T1000 (cell line): ENCODE measurements at places on chromosomes 3 and 15.

DNA sequence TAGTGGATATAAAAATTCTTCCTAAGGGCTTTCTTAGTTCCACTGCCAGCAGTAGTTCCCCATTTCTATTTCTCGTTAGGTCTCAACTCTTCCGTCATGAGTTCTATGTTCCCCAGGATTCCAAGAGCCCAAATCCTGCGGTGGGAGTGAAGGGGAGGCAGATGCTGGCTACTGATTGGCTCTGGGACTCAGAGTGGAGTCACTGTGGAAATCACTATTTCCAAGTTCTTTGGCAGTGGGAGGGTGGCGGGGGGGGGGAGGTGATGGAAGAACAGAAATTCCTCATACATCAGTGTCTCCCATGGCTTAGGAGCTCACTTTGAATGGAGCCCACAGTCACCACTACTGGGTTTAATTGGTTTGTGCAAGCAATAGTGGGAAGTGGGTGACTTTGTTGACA is 5.6 kb downstream of the CCR1 start:
- no peak for DNase-seq

GRCh38 chr3:5285439-5285838 is 97.9 kb downstream of the EDEM1 start:
- DNase-seq = no peak

DNA sequence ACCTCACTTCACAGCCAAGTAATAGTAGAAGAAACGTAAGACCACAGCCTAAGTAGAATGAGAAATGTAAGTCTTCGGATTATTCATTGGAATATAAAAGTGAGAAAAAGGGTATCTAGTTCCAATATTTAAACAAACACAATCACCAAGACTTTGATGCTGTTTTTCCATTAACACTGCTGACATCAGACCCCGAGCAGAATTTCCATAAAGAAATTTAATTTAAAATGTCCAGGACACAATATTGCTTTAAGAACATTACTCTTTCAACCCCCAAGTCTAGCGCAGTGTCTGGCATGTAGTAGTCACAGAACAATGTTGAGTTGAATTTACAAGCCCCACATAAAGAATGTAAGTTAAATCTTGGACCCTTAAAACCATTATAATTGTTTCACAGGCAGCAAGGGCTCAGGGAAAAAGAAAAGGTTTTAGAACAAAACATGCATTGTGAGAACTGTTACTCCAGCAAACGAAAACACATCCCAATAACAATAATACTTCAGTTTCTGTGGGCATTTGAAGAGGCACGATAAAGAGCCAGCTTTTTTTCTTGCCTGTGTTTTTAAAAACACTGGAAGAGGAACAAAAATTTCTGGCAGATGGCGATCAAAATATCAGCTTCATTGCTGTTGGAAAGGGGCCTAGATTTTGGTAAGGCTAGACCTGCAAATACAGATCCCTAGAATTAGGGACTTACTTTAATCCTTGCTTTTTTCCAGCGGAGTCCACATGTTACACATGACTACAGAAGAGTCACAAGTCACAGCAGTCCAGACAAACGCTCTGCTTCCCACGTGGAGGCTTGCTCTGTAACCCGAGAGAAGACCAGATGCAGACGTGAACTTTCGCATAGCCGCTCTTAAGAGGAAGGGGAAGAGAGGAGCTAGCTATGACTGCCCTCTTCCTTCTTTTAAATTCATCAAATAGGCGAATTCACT is 77.9 kb upstream of the IGSF10 start:
- DNase-seq = no peak

GRCh38 chr3:149582395-149582794 is 75.4 kb downstream of the WWTR1 start:
- DNase-seq = no peak

- no peak for DNase-seq
Measured at GRCh38 chr3:4739289-4740236, 239.7 kb upstream of the BHLHE40 start.

DNA sequence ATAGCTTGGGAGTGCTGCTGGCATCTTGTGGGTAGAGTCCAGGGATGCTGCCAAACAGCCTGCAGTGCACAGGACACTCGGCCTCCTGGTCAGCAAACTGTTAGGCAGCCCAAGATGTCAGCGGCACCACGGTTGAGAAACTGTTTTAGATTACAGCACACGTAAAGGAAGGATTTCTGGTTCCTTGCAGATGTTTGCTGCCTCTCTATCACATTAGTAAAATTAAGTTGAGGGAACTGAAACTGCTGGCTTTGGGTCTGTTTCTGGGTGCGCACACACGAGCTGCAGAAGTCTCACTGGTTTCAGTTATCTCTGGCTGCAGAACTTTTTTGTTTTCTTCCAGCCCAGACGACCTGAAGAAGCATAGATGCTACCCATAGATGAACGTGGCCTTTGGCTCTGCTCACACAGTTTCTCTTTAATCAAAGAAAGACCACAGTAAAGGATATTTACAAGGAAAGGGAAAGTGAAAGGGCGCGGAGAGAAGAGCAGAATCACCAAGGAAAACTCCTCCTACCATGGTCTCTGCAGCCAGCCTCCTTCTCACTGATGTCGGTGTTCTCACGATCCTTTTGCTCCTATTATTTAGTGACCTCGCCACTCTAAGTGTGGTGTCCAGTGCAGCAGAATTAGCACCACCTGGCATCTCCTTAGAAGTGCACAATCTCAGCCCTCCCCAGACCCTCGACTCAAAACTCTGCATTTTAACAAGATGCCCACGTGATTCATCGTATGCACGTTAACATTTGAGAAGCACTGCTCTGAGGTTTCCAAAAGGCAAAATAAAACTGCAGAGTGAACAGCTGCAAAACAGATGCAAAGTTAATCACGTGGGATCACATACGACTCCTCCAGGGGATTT is 50.6 kb upstream of the AKAP13 start:
- no peak for DNase-seq

DNA sequence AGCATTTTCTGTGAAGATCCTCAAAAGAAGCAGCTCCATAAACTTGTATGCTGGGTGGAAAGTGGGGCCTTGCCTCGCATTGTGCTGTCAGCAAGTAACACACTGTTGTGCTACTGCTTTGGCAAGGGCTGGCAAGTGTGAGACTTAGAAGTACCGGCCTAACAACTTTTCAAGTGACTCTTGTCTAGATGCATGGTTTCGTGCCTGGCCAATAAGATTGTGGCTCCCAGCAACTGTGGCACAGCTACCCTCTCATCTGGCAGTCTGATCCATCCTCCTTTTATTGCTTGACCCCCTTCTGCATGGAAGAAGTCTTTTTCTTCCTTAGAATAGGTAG is 79.4 kb upstream of the VEPH1 start:
- no peak for DNase-seq

GRCh38 chr3:102484363-102484762 is 49.5 kb downstream of the ZPLD1 start:
- no peak for DNase-seq

DNA sequence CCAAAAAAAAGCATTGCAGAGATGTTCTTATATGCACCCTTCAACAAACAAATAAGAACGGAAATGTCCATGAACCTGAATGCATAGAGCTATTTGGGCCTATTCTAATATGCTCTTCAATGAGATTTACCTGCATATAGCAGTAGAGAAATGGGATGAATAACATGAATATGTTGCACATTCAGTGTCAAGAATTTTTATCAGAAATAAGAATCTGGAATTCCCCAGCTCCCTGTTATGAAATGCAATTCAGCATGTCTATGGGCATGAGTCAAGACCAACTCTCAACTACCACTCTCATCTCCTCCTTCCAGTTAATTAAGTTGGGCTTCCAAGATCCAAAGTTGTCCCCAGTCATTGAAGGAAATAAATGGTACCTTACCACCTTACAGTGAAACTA is 133.7 kb upstream of the ALCAM start:
- DNase-seq = no peak

GRCh38 chr15:74631935-74632560 is 16.4 kb downstream of the CLK3 start:
- peak; percentile 13 for DNase-seq

DNA sequence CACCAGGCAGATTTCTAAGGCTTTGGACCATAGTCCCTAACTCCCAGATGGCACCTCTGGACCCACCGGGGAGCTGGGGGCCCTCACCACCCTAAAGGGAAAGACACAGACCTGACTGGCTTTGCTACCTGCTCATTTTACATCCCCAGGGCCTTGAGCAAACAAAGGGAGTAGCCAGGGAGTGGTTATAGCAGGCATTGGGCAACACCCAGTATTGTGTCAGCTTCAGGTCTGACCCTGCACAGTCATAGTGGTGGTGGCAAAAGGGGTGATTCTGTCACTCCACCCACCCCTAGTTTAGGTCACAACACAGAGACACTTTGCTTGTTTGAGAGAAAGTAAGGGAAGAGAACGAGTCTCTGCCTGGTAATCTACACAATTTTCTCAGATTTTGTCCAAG is 352.5 kb downstream of the DIPK2A start:
- DNase-seq = no peak

- peak; percentile 51 for DNase-seq
Measured at GRCh38 chr3:115788921-115789470, 165.7 kb downstream of the GAP43 start.

- DNase-seq = no peak
Measured at GRCh38 chr3:45558431-45558830, 36.1 kb upstream of the LIMD1 start.

GRCh38 chr3:131328721-131329120 is 52.9 kb upstream of the NUDT16 start:
- DNase-seq = no peak

- no peak for DNase-seq
Measured at GRCh38 chr3:136142592-136142991, 53.5 kb downstream of the MSL2 start.

DNA sequence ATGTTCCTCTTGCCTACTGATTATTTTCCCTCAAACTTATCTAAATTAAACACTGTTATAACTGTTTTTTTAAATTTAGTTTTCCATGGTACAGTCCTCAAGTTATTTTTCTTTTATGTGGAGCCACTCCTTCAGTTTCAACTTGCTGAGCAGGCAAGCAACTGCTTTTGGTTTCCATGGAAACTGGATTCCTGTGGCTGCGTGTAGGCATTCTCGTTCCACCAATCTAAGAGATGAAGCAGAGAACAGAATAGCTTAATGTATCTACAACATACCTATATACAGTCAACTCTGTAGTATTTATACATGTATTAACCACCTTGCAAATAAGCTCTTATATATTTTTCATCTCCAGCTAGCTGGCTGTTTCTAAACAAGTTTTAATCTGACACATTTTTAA is 25.8 kb upstream of the ANXA2 start:
- DNase-seq = peak; percentile 27

DNA sequence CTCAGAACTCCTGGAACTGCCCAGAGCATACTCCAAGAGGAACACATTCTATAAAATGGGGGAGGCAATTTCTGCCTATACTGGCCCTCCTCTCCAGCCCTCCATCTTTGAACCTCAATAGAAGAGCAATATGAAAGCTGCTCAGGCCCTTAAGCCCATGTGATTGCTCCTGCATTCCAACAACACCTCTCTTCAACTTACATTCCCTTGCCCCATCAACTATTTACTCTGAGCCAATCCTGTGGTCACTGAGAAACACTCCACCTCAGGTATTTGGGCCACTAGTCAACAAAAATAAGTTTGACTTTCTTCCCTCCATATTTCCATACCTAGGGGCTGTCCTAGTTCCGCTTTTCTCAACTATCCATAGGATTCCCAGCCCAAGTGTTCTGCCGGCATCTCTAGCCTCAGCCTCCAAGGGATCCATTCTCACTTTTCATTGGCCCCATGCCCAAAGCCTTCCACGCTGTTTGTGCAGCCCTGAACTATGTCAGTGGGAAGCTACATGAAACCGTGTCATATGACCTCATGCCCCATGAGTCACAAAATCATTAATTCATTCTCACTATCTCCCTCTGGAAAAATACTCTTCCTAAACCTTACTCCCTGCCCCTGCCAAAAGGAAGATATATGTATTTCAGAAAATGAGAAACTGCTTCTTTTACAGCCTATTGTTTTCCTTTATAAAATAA is 61.6 kb downstream of the GJD2 start:
- no peak for DNase-seq

DNA sequence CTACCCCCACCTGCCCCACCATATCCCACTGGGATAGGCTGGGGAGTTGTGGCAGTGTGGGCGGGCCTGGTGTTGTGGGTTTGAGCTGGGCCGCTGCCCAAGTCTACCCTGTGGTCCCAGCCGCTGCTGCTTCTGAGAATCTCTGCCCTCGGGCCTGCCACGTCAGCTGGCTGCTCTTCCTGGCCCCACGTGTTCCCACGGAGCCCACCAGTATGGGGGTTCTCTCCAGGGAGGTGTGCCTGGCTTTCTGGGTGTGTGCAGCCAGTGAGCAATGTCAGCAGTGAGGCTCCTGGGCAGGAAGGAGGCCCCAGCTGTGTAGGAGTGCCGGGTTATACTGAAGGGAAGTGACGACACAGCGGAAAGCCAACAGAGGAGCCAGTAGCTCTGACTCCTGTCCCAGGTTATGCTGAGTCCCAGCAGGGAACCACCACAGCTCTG is 10.5 kb downstream of the GNAI2 start:
- peak; percentile 99 for DNase-seq

DNA sequence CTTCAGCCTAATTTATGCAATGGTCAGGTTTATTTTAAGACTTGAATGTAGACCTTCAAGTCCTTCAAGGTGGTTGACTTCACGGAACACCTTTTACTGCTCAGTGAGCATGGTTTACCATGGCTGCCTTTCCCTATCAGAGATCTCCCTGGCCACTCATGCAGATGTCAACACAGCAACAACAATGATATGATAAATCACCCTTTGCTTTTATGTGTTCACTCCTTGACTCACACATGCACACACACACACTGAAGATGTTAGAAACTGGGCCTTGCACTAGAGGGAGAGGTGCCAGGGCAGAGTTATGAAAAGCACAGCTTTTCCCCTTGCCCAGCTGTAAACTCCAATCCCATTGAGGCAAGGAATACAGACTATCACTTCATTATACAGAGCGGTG is 134.4 kb downstream of the WNT5A start:
- no peak for DNase-seq

DNA sequence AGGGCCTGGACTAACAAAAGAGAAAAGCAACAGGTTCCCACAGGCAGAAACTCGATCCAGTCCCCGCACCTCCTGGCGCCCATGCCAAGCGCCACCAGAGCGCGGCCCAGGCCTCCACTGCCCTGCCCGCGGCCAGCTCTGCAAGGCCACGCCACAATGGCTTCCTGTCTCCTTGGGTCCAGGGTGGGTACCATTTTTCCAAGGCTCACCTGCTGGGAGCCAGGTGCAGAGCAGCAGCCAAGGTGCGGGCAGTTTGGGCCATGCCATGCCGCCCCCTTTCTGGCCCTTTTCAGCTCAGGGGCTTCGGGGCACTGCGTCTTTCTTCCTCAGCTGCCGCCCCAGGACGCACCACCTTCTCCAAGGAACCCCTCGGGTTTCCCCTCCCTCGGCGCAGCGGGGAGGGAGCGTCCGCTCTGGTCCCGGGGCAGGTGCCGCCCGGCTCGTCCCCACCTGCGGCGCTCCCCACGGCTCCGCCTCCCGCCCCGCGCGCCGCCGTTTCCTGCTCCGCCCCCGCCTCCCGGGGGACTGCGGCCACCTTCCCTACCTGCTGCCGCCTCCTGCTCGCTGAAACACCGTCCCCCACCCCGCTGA is at the start of gene ILDR1:
Gene ILDR1 (minus strand): TSS at position 437 of the 591 bp plus-strand sequence. CDS start 170 bp downstream, at position 267.
- no peak for DNase-seq

DNA sequence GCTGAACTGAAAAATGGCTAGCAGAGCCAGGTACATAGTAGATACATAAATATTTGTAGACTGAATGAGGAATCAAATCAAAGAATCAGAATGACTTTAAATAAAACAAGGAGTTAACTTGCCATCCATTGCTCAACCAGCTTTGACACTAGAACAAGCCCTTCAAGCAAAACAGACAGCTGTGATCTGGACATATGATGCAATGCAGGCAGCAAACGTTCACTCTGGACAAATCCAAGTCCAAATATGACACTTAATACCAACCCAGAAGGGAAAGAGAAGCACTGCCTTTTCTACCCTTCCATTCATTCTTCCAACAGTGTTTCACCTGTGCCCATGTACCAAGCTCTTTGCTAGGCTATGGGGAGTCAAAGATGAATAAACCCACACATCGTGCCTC is 4.5 kb downstream of the THRB start:
- DNase-seq = no peak
